ENCODE measurements at places on chromosomes 4 and X. TPM values are rescaled to one million over a fixed set of nuclear protein-coding genes. Genes with fewer than 3 reads are reported as not detected.

Gene SOX3
- total RNA-seq, result not detected

Gene ADH1C
- 0.29 TPM for total RNA-seq

Gene TCEAL7
- 37.6 TPM for total RNA-seq

DNA sequence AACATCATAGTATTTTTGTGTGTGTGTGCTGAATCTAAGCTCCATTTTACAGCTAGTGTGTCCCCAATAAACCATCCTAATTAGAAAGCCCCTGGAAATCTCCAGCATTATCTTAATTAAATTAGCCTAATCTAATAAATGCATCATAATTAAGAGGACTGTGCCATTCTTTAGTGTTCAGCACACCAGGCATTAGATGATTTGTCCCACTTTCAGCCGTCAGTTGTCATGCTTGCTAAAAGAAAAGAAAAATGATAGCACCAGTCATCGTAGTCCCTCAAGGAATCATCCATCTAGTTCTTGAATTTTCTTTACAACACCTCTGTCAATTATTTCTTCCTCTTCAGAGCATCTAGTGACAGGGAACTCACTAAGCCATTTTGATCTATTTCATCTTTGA lies 155.9 kb downstream of the PALLD start:
- H3K36me3 ChIP-seq, result no peaks in the 10 kb centered on the region
- H3K27me3 ChIP-seq, result no peaks in the 10 kb centered on the region
- DNase-seq, result no peak
- H3K4me3 ChIP-seq, result no peak overlapping the region
- no peaks in the 10 kb centered on the region for H3K4me1 ChIP-seq

- H3K4me3 ChIP-seq, result no peak overlapping the region
- no peaks in the 10 kb centered on the region for H3K4me1 ChIP-seq
- H3K36me3 ChIP-seq, result no peaks in the 10 kb centered on the region
- no peak for DNase-seq
Observed at GRCh38 chr4:150423074-150423473, 158.9 kb upstream of the MAB21L2 start.

DNA sequence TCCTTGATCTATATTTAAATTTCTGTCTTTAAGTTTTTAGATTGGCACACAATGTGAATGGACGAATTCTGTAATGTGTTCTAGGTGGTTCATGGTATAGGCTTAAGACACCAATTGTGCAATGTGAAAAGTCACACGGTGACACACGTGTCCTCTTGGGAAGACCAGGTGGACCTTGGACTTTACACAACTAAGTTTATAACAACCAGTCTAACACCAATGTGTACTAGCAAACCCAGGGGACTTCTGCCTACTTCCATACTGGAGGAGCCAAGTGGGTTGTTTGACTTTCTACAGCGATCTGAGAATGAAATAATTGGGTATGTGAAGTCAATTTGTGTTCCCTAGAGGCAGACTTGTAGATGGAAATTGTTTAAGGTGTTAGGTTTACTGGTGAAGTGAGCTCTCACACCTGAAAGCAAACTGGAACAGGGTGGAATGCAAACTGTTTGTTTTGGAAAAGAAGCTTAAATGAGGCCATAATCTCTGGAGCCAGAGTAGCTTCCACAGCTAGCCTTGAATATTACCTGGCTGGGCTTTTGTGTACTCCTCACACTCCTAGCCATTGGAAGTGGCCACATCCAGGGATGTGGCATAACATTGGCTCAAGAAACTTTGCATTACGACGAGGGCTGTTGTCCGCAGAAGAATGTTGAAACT lies 45.9 kb upstream of the WDR1 start:
- no peak for DNase-seq
- H3K27ac ChIP-seq, result no peak overlapping the region
- H3K27me3 ChIP-seq, result no peaks in the 10 kb centered on the region
- H3K4me1 ChIP-seq, result no peaks in the 10 kb centered on the region

- H3K36me3 ChIP-seq, result no peaks in the 10 kb centered on the region
- H3K27me3 ChIP-seq, result no peaks in the 10 kb centered on the region
- no peaks in the 10 kb centered on the region for H3K4me1 ChIP-seq
- no peak for DNase-seq
- no peak overlapping the region for H3K4me3 ChIP-seq
Observed at GRCh38 chr4:236028-236427, 69.2 kb downstream of the ZNF732 start.

DNA sequence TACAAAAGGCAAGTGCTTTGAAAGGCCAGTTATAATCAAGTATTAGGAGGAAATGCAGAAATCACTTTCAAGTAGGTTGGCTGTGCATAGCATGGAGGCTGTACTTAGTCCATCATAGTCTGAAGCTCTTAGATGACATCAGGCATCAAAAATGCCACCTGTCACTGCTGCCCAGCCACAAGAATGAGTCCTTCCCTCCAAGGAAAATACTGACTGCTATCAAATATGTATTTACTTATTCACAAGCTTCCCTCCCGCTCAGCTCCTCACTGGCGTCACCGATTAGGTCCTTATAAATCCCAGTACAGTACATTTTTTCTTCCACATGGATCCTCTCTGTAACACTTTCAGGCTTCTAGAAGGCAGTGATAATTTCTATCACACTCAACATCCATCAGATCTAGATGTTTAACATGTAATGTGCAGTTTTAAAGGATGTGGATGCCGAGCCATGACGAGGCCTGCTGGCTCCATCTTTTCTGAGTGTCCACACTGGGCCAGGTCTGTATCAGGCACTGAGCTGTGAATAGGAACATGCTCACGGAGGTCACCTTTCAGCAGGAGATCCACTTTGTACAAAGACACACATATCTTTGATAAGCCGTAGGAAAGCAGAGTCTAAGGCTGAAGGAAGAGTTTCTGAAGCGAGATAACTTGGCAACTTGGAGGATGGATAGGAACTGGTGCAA lies 121.9 kb downstream of the PALLD start:
- H3K4me3 ChIP-seq, result no peak overlapping the region
- no peaks in the 10 kb centered on the region for H3K27me3 ChIP-seq
- no peaks in the 10 kb centered on the region for H3K36me3 ChIP-seq
- no peak overlapping the region for H3K27ac ChIP-seq
- no peak for DNase-seq

DNA sequence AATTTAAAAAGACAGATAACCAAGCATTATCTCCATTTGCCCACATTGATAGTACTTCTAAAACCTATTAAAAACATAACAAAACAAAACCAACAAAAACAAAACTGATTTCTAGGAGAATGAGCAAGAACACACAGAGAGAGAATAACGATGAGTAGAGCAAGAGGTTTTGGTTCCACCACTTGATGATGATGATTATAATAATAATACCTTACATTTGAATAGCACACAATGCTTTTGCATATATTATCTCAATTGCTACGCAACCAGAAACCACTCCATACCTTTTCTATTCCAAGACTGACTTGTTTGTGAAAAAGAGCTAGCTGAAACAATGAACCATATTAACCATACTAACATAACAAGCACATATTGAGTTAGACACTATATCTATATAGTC lies 1090.9 kb downstream of the SH3BGRL start:
- H3K4me3 ChIP-seq, result no peak overlapping the region
- DNase-seq, result no peak
- H3K36me3 ChIP-seq, result no peaks in the 10 kb centered on the region
- no peak overlapping the region for H3K27ac ChIP-seq
- H3K4me1 ChIP-seq, result no peaks in the 10 kb centered on the region

DNA sequence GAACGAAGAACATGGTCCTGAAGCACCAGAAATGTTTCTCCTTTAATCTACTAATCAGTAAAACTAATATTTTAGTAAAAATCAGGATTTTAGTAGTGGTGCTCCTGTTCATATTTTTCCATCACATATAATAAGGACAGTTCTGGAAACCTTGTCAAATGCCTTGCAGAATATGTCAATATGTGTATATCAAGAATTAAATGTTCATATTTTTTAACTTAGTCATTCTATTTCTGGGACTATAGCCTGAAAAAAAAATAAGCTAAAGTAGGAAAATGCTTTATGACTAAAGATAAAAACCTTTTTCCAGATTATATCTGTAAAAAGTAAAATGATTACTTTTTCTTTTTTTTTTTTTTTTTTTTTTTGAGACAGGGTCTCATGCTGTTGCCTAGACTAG lies 65.1 kb downstream of the MAB21L2 start:
- H3K27me3 ChIP-seq, result no peaks in the 10 kb centered on the region
- H3K4me3 ChIP-seq, result no peak overlapping the region
- no peak overlapping the region for H3K27ac ChIP-seq
- no peaks in the 10 kb centered on the region for H3K4me1 ChIP-seq
- no peaks in the 10 kb centered on the region for H3K36me3 ChIP-seq

GRCh38 chr4:33086331-33086925 lies 2366.3 kb downstream of the PCDH7 start:
- H3K27ac ChIP-seq, result no peak overlapping the region
- no peak overlapping the region for H3K4me3 ChIP-seq
- no peaks in the 10 kb centered on the region for H3K27me3 ChIP-seq
- no peaks in the 10 kb centered on the region for H3K36me3 ChIP-seq
- H3K4me1 ChIP-seq, result no peaks in the 10 kb centered on the region

Measured in uterus (tissue), 4 donors.